ENCODE measurements at places on chromosomes 1 and 21. TPM values are rescaled to one million over a fixed set of nuclear protein-coding genes. Genes with fewer than 3 reads are reported as not detected.

GOLT1A gene
- polyA plus RNA-seq = 1.1 TPM

COL11A1 gene
- polyA plus RNA-seq = 1.3 TPM

AMY2A gene
- 1.3 TPM for polyA plus RNA-seq

CD1D gene
- polyA plus RNA-seq = 0.28 TPM

LCE1A gene
- polyA plus RNA-seq = not detected
